RPMI7951 (cell line): ENCODE measurements at places on chromosomes 12 and 14. TPM values are rescaled to one million over a fixed set of nuclear protein-coding genes. Genes with fewer than 3 reads are reported as not detected.

DNA sequence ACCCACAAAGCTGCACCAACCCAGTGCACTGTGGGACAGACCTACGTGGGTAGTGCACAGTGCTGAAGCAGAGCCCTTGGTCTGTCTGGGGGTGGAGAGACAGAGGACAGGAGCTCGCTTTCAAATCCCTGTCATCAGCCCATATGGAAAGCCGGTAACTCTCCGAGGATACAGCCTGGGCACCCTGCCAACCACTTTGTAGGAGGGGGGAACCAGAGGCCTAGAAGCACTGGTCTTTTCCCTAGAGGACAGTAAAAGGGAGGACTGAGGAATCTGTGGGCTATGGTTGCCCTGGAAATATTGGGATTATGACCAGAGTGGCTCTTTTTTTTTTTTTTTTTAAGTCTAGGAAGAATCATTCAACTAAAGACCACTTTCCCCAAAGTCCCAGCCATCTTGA lies 74.3 kb downstream of the MAP3K9 start:
- DNase-seq, result peak; percentile 66

GRCh38 chr14:33120341-33120740 lies 181.7 kb downstream of the NPAS3 start:
- peak; percentile 51 for DNase-seq

- DNase-seq, result no peak
Observed at GRCh38 chr12:48183876-48184548, 568 bp downstream of the CCDC184 start.

DNA sequence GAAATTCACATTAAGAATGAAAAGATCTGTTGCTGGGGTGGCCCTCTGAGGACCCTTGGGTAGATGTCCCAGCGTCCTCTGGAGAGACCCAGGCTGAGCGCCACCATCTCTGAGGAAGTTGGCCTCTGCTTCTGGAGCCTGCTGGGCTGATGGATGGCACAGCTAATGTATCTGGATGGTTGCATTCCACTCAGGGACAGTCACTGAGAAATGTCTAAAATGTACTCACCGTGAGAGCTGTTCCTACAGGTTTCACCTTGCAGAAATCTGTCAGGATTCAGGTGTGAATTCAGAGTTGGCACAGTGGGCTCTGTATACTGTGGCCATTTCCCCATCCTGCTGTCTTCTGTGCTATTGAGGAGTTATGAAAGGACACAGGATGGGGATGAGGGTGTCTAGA lies 247.2 kb downstream of the AACS start:
- no peak for DNase-seq

DNA sequence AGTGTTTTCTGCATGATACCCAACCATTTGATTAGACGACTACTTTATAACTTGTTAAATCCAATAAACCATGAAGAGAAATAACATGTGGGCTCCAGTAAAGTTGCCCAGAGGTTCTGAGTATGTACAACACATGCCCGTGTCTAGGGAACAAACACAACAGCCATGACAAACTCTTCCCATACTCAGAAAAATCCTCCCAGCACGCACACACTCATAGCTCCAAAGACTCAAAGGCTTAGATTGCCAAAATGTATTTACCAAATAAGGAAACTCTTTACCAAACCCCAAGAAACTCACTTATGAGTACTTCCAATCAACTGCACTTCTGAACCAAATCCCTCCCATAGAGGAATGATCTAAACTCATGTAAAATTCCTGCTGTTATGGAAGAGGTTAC lies 17.3 kb downstream of the SART3 start:
- no peak for DNase-seq

- DNase-seq, result peak; percentile 11
Observed at GRCh38 chr12:89280833-89281538, 71.3 kb downstream of the DUSP6 start.

- no peak for DNase-seq
Observed at GRCh38 chr14:78849952-78850351, 679.8 kb downstream of the NRXN3 start.

- DNase-seq, result peak; percentile 62
Observed at GRCh38 chr14:21263284-21264024, 5.8 kb downstream of the HNRNPC start.

DNA sequence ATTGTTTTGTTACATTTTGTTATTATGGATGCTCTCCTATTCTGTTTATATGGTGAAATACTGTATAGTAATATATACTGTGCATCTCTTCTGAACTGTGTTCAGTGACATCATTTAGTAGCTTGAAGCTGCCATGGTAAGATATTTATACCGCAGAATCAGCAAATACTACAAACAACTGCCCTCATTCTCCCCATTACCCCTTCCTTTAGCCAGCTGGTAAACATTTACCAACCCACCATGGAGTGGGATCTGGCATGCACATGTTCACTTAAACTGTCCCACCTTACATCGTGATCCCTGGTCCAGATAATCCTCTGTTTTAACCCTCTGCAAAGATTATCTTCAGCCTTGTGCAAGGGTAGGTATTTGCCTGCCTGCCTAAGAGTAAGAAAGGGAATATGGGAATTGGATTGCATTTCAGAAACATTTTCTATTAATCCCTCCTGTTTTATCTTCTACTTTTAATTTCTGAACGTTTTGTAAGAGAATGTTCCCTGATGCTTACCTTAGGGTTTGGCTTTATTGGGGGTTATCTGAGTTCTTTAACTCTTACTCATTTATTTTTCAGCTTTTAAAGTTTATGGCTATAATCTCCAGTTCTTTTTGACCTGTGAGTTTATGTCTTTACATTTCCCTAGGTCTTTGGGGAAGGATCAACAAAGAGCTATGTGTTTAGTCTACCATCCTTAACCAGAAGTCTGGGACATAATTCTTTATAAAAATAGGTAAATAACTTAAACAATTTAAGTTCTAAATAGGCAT lies 46.5 kb downstream of the FBXO34 start:
- no peak for DNase-seq

DNA sequence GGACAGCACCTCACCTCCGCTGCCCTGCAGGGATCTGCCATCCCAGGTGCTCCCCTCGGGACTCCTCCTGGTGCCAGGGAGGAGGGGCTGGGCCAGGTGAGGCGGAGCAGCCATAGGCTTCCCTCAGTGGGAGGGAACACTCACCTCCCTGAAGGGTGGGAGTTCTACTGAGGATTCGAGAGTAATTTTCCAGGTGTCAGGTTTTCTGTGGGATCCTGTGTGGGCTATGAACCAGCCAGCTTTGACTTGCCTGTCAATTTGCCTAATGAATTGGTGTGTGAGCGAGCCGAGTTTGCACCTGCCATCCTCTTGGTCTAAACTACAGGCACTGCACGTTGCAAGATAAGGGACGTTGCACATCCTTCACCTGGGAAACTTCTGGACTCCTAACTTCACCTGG lies 50.3 kb downstream of the NOC4L start:
- no peak for DNase-seq

DNA sequence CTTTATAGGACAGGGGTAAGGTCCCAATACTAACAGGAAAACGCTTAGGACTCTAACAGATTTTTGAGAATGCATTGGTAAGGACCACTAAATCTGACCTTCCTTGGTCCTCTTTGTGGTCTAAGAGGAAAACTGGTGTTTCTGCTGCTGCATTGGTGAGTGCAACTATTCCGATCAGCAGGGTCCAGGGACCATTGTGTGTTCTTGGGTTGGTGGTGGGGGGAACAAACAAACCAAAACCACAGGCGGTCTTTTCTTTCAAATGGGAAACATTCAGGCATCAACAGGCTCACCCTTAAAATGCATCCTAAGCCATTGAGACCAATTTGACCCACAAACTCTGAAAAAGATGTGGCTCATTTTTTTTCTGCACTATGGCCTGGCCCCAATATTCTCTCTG lies 20.7 kb downstream of the EPYC start:
- DNase-seq, result no peak

DNA sequence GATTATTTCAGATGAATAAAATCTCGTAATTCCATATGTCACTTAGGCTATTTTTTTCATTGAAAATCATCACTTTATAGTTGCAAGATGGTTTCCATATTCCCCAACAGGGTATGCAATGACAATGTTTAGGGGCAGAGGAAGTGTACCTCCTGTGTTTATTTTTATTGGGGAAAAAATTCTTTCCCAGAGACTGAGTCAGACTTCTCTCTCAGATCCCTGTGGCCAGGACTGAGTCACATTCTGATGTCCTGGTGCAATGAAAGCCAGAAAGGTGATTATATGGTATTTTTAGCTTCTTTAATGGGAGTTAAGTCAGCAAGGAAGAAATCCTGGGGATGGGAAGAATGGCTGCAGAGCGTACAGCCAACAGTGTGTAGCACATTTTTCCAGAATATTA lies 196.9 kb upstream of the ALG10 start:
- DNase-seq, result peak; percentile 83

- DNase-seq, result no peak
Observed at GRCh38 chr12:100671396-100672074, 98.1 kb downstream of the GAS2L3 start.

- no peak for DNase-seq
Observed at GRCh38 chr14:73323896-73324399, 86.6 kb downstream of the PAPLN start.

DNA sequence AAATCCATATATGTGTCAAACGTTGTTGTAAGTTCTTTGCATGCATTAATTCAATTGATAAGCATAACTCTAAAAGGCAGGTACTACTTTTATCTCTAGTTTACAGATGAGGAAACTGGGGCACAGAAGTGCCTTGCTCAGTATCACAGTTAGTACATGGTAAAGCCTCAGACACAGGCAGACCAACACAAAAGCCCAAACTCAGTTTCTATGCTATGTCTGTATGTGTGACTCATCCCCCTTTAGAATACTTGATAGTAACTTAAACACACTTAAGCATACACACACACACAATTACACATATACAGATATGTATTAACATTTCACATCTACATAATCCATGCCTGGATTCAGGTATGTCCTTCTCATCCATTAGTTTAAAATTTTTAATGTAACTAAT lies 88.0 kb downstream of the EPS8 start:
- DNase-seq, result peak; percentile 54

- DNase-seq, result no peak
Observed at GRCh38 chr14:105774001-105774400, 247.6 kb downstream of the TMEM121 start.

DNA sequence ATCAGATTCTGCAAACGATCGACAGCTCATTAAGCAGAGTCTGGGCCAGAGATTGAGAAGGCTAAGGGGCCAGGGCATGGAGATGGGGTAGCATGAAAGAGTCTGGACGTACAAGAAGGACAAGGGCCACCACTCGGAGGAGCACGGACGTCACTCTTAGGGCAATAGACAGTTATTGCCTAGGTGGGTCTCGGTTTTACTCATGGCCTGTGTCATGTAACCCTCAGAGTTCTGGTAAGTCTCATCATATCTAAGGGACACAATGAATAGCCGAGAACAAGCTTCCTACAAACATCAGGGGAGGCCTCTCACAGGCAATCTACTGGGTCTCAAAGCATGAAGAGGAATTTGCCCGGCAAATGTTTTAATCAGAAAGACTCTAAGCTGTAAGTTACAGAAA lies 30.4 kb upstream of the ITPK1 start:
- no peak for DNase-seq

DNA sequence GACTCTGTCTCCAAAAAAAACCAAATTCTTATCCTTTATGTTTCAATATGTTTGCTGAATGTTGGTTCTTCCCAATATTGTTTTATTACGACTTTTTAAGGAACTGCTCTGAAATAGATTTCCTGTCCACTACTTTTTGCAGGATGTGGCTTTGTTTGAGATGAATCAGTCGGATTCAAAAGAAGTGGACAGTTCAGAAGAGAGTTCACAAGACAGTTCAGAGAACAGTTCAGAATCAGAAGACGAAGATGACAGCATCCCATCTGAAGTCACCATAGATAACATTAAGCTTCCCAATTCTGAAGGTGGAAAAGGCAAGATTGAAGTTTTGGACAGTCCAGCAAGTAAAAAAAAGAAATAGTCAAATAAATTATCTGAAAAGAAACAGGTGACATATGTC lies 8.2 kb downstream of the NOPCHAP1 start:
- DNase-seq, result no peak

DNA sequence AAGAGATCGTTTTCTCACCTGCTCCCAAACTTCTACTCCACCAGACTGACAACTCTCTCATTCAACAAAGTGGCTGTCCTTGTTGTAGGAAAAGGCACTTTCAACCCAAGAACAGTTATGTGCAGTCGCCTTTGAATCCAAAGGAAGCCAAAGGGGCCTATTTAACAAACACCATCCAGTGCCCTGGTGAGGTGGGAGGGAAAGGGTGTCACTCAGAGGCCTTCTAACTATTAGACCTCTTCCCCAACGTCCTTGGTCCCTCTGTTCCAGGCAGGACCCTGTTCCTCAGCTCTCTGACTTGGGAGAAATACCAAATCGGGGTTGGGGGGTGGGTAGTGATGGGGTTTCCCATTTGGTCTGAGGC lies 3.2 kb downstream of the SIX4 start:
- DNase-seq, result no peak

GRCh38 chr12:27185234-27186021 lies 58.7 kb upstream of the STK38L start:
- peak; percentile 54 for DNase-seq

GRCh38 chr14:50082308-50082742 lies 34.0 kb downstream of the VCPKMT start:
- DNase-seq, result no peak

DNA sequence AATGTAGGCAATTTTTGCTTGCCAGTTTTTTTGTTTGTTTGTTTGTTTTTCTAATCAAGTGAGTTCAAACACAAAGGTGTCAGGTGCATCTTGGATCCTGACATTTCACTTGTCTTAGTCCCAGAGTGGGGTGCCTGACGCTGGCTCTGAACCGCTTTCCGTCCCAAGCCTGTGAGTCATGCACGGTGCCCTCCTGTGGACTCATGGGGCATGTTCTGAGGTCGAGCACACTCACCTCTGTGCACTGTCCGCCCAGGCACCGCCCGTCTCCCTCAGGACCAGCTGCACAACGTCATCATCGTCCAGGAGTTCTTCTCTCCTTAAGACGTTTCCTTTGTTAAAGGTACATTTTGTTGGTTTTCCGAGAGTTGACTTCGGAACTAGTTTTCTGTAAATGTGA lies 98.2 kb downstream of the GLT1D1 start:
- no peak for DNase-seq

DNA sequence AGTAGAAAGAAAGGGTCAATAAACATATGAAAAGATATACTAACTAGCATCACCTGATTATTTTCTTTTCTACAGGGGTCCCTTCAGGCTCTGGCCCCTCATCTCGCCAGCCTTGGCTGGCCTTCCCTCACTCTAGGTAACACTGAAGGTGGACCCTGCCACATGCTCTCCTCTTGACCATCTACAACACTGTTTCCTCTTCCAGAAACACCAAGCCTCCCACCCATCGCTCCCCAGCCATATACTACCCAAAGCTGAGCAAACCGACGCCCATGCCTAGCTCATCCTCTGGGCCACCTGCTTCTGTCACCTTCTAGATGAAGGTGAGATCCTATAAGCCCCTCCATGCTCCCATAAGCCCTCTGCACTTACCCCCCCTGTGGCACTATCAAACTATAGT lies 14.8 kb downstream of the ANAPC5 start:
- DNase-seq, result no peak

The HOXC9 gene
- 4.3 and 5.9 TPM in 2 replicates for total RNA-seq

The SPTLC2 gene
- total RNA-seq, result 12.0 and 15.0 TPM in 2 replicates

The KRT81 gene
- total RNA-seq, result 0.72 and 0.88 TPM in 2 replicates

The TAMALIN gene
- 0.20 and 0.24 TPM in 2 replicates for total RNA-seq

The GRIN2B gene
- total RNA-seq, result not detected in 2 replicates

The CBLN3 gene
- 0.72 and 1.3 TPM in 2 replicates for total RNA-seq

The TEDC1 gene
- total RNA-seq, result 13.7 and 21.0 TPM in 2 replicates
